AG04450 (cell line): ENCODE measurements at places on chromosomes 2 and 18.
A peak's percentile ranks its signal among the peaks of the same experiment; 100 is the strongest.

DNA sequence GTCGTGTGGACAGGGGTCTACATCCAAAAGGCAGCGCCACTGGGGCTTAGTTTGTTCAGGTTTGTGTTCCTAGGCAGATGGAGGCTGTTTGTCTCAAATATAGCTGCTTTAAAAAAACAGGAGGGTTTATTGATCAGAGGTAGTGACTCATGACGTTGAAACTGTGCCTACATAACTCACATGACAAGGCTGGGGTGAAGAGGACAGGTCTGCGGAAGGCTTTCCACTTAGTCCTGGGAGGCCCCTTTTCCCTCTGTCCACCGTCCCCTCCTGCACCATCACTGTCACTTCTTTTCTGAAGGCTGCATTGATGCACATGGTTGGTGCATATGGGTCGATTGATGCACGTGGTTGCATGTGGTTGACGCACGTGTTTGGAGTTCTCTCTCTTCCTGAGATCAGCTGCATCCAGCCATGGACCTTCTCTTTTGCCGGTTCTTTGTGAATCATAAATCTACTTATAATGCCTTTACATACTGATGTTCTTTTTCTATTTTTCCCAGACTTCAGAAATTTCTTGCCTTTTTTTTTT, 10.9 kb downstream of the SH3RF3 start:
- DNase-seq, result no peak

- peak; percentile 1 for DNase-seq
Observed at GRCh38 chr2:219769090-219769910, 141.9 kb downstream of the SLC4A3 start.

DNA sequence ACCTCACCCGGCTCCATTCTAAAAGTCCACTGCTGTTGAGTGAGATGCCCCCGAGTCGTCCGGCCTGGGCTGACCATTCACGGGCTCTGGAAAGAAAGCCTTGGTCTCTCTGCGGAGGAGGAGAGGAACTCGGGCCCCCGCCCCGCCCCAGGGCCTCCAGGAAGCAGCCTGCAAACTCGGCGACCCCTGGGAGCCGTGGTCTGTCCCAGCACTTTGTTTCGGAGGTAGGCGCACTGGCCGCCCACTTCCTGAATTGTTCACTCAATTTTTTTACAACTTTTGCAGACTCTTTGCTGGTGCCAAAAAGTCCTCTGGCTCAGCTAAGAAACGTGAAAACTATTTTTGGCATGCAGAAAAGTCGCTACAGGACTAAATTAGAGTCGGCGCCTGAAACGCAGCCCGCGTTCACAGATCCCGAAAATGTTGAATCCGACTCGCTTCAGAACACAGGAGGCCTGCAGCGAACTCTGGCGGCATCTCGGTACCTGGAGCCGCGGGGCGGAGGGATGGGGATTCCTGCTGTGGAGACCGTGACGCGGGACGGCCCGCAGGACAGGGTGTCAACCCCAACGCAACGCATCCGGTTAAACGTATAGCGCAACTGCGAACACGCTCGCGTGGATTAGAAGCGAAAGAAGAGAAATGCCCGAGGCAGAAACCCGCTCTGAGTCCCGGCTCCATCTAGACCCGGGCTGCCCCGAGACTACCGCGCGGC, 1.5 kb downstream of the PXDN start:
- DNase-seq, result no peak

DNA sequence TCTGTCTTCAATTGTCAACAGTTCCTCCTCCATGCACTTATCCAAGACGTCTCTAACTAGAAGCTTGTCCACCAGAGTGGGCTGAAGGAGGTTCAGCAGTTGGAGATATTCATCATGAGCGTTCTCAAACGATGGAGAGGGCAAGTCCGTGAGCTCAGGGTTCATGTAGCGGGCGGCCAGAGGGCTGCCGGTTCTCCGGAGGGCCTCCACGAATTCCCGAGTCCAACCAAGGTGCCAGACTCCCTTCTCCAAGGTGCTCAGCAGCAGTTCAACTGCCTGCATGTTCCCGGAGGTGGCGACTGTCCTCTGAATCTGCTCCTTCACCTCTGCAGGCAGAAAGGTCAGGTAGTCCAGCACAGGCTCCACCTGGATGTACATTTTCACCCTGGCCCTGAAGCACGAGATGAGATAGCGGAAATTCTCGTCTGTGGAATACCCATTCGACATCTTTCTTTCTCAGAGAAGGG, 590 bp downstream of the IFIH1 start:
- no peak for DNase-seq

DNA sequence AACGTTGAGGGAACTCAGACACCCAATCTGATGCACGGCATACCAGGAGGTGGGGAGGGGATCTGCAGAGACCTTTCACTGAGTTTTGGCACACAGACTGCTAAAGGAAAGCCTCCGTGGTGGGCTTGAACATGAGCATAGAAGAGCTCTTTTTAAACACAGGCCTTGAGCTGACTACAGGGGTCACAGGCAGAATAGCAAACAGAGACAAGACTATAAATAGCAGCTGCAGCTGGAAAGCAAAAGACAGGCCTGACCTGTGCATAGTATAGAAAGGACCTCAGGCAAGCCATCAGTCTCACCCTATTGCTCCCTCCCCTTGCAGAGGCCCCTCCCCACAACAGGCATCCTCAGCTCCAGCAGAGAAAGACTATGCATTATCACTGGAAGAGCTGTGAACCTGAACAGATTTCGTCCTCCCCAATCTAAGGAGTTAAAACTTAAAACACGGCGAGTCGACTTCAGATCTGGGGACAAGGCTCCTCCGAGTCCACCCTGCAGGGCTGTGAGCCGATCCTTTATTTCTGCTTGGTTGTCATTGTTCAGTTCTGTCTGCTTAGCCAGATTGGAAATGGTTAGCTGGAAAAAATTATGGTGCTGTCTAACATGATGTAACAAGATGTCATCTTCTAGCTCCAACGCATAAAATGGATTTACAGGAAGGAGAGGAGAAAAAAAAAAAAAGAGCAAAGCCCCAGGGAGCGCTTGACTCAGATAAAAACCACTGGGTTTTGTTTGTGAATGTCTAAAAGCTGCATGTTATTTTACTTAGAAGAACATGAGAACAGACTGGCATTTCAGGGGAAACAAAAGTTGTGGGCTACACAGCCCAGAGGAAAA, 25.2 kb upstream of the LCLAT1 start:
- DNase-seq, result no peak

GRCh38 chr2:26917135-26917836, 53.2 kb upstream of the MAPRE3 start:
- DNase-seq, result no peak

DNA sequence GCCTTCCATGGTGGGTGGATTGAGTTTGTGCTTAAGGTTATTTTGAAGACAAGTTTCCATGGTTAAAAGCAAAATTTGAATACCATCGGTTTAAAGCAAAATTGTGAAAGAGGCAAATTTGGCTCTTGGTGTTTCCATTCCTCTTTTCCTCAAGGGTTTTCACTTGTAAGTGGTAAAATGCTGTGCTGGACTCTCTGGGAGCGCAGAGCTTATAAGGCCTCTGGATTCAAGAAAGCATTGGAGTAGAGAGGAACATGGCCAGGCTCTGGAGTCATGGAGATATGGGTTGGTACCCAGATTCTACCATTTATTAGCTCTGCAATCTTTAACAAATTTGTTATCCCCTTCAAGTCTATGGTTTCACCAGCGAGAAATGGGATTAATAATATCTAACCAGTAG, 17.5 kb downstream of the KCNE4 start:
- no peak for DNase-seq

DNA sequence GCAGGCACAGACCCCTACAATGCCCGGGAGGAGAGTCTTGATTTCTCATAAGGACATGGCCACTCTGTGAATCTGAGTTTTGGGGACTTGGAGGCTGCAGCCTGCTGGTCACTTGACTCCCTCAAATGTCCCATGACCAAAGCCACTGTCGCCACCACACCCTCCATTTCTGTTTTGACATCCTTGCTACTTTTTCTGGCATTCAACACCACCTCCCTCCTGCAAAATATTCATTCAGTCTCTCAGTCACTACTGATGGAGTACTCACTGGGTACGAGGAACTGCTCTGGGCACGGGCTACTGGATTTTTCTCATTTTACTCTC, 208.6 kb upstream of the HAAO start:
- DNase-seq, result no peak

GRCh38 chr2:58427572-58428095, 186.5 kb upstream of the FANCL start:
- no peak for DNase-seq
